Activated CD4-positive, alpha-beta T cell treated with anti-CD3 and anti-CD28 coated beads, Interleukin-2, amount 50 U/mL, for 1 hour (primary cell): ENCODE measurements at places on chromosomes 1 and 21.

DNA sequence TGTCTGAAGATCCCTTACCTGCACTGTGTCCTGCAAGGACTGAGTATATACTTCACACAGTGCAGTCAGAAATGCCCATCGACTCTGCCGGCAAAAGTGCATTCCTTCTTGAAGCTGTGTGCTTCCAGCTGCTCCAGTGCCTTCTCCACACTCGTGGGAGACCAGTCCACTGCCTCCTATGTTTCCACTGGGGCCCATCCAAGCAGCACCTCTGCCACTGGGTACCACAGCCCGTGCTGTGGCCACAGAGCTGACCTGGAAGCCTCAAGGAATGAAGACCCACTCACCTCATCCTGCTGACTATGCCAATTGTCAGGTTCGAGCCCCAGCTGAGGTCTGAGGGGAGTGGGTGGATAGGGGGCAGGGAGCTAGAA lies 108.1 kb downstream of the GDAP2 start:
- DNase-seq, result no peak

DNA sequence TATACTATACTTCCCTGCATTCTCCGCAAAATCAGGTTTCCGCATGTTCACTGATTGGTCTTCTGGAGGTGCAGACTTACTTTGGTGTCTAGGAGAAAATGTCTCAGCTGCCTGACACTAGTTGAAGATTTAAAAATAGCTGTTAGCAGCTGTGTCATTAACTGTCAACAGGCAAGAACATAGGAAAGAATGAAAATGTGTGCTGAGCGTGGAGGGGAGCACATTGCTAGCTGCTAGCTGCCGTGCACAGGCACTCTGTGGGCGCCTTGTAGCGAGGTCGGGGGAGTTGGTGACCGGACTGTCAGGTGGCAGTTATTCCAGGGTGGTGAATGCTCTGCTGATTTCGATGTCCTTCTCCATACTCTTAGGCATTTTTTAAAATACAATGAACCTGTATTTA lies 5.2 kb downstream of the FAAH start:
- DNase-seq, result no peak

- DNase-seq, result no peak
Measured at GRCh38 chr21:42736646-42737350, 83.4 kb downstream of the PDE9A start.

- DNase-seq, result no peak
Measured at GRCh38 chr1:186722711-186723309, 42.6 kb upstream of the PTGS2 start.

DNA sequence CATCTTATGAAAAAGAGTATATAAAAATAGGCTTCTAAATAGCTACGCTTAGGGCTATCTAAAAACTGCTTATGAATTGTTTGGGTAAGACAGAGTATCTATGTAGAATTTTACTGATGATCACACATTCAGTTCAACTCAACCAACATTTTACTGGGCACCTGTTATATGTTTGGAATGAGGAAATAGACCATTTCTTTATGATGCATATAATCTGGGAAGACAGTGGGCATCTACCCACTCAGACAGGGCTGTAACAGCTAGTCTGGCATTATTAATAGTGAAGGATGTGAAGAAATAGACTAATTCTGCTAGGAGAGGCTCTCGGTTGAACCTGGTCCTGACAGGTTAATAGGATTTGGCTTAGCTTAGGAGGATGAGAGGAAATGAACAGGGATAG lies 56.9 kb downstream of the TIAM1 start:
- no peak for DNase-seq

DNA sequence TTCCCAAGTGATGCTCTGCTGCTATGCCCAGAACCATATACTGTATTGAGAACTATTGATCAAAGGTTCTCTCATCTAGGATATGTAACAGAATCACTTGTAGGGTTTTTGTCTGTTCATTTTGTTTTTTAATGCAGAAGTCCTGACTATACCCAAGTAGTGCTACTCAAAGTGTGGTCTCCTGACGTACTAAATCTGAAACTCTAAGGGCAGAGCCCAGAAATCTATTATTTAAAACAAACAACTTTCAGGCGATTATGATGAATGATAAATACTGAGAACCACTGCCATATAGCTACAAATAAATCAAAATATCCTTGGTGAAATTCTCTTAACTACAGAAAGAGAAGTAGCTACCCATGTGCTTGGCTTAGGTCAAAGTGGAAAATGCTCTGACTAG lies 10.1 kb downstream of the ZZZ3 start:
- DNase-seq, result no peak

GRCh38 chr1:242876030-242876429 lies 351.5 kb upstream of the PLD5 start:
- DNase-seq, result no peak

DNA sequence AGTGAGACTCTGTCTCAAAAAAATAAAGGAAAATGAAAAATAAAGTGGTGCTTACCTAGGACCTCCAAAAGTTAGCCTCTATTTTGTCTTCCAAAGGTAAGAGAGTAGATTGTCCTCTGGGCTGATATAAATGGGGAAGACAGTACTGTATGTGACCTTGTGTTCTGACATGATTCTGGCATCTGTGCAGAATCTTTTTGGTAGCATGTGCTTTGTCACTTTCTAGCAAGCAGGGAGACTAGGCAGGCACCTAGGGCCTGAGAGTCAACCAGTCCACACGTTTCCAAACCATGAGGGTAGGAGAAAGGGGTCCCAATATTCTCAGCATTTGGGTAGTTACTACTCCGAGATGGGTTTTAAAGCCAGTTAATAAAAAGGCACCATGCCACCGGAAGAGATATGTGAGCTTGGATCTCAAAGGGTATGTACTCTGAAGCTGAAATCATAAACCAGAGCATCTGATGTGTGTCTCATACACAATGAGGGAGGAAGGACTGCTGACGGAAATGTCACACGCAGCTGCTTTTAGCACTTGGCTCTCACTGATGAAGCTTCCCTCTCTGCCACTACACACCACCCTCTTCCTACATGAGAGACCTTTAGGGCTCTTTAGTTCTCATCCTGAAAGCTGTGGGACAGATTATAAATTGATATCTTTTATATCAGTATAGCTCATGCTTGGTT lies 27.0 kb upstream of the SLC16A1 start:
- no peak for DNase-seq

DNA sequence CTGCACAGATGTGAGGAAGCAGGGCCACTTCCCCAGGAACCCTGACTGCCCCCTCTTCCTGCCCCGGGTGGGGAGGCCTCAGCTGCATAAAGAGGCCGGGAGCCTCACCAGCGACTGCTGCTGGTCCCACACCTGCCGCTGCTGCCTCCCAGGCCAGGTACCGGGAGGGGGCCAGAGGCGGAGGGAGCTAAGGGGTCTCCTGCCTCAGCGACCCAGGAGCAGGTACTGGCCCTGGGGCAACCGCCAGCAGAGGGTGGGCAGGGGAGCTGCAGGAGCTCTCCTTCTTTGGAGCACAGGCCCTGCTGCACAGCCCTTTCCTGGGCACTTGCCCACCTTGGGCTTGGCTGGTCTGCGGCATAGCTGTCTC lies 6.8 kb downstream of the GJC2 start:
- no peak for DNase-seq

DNA sequence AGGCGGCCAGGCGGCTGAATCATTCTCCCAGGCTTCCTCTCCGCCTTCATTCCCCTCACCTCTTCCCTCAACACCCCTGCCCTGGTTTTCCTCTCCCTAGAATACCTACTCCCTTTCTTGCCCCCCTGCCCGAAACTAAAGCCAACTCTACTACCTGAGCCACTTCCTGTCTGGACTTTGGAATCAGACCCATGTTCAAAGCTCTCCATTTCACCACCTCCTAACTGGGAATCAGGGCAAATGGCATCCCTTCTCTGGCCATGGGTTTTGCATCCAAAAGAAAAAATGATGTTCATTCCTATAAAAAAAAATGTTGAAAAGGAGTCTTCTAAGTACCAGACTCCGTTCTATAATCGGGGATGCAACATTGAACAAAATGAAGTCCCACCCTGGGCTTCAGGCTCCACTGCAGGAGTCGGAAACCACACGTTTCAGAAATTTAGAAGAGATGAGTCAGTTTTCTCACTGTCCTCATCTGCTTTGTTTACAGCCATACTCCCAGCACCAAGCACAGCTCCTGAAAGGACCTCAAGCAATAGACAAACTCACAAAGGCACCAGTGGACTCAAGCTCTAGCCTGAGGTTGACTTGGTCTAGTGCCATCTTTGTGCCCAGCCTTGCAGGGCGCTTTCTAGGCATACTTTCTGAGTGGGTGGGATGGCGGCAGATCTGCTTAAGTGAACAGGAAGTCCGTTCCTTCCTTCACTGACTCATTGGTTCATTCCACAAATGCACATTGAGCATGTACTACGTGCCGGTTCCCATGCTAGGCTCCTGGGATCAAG lies 176.2 kb downstream of the IGSF21 start:
- no peak for DNase-seq

DNA sequence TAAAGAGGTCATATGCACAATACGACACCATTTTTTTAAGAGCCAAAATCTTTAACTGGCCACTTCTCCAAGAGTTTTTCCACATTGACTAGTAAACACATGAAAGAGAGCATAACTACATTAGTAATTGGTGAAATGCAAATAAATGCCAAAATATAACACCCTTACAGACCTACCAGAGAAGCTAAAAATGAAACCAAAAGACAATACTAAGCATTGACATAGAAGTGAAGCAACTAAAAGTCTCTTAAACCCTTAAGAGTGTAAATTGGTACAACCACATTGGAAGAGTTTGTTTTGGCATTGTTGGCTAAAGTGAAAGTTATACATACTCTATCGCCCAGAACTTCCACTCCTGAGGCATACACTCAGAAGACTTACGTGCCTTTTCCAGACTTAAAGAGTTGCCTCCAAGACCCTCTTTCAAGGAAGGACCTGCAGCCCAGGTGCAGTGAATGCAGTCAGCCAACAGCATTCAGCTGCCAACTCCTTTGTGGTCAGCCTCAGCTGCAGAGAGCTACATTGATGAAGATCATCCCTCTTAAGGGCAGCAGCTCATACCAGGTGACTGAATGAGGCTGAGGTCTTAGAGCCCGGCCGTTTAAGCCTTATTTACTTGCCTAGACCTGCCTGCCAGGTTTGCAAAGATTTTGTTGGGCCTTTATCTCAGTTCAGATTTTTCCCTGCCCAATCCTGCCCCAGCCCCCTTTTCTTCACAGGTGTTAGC lies 839.1 kb upstream of the ADGRL2 start:
- DNase-seq, result no peak

- peak; percentile 68 for DNase-seq
Measured at GRCh38 chr1:41662061-41662764, 177.7 kb upstream of the EDN2 start.

DNA sequence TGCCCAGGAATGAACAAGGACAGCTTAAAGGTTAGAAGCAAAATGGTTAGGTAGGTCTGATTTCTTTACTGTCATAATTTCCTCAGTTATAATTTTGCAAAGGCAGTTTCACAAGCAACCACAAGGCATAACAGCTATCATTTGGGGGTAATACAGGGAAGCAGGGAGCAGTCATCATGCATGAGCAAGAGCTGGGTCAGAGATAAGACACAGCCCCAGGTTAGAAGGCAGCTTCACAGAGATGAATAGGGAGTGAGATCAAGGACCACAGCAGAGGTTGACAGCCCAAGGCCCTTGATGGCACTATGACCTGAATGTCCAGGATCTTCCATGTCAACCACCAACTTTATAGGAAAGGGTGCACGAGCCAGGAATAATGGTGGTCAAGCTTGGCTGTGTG lies 9.0 kb upstream of the CSRP1 start:
- no peak for DNase-seq

DNA sequence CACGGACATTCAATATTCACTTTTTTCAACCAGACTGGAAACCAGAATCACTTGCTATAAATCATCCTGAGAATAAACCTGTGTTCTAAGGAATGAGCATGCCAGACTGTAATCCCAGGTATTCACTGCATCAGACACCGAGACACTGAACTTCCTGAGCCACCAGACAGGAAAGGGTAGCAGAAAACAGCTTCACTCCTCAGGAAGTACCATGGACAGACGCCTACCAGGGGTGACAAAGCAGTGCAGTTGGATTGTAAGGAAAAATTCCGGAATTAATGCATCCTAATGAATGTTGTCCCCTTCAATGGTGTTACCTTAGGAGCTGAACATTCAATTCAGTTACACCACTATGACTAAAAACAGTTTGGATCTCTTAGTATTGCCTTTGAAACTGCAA lies 156.1 kb downstream of the PIGK start:
- no peak for DNase-seq

GRCh38 chr1:150366416-150367296 lies 2.7 kb downstream of the RPRD2 start:
- DNase-seq, result no peak

GRCh38 chr1:10901091-10901890 lies 104.8 kb upstream of the CASZ1 start:
- DNase-seq, result no peak

DNA sequence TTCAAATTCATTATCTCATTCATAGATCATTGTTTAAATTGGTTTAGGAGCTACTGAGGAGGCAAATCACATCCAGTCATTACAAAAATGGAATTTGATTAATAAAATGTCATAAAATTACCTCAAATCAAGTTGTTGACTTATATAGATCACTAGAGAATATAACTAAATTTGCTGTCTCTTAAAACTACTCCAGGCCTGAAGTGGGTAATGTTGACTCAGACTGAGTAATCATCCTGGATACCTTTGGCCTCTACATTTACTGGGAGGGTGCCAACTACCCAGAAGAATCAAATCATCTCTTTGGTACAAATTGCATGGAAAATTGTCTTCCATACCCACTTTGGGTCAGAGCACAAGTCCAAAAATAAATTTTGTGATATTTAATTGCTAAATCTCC lies 191.2 kb upstream of the GREM2 start:
- no peak for DNase-seq

DNA sequence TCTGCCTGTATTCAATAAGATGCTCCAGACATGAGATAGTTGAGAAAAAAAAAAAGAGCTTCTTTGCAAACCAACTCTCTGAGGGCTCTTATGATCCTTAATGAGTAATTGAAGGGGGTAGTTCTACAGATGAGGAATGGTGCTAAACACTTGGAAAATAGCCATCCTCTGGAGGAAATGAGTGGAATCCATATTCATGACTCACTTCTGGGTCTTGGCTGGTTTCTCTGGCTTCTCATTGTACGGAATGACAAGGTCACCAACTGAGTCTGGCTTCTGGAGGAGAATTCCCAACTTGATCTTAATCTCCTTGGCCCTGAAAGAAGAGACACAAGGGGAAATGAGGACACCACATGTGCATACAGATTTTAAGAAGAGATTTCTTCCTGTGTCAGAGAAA lies 34.7 kb downstream of the RGS5 start:
- no peak for DNase-seq

- no peak for DNase-seq
Measured at GRCh38 chr1:39635871-39636210, 3.6 kb downstream of the HEYL start.

DNA sequence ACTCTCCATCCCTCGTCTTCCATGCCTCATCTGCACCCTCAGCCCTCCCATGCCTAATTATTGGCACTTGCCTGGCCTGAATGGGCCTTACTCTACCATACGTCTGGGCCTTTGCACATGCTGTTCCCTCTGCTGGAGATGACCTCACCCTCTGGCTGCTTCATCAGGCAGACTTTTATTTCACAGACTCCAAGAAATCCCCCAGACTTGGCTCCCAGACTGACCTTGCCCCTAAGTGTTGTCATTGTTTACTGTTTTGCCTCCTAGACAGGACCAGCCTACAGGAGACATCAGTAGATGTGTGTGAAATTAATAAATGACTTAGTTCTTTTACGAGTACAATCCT lies 5.2 kb upstream of the AHDC1 start:
- DNase-seq, result no peak

- no peak for DNase-seq
Measured at GRCh38 chr1:219876798-219877209, 51.6 kb downstream of the SLC30A10 start.

GRCh38 chr1:80498673-80499072 lies 1302.1 kb upstream of the ADGRL2 start:
- no peak for DNase-seq
